ENCODE measurements at places on chromosomes 6 and 20. TPM values are rescaled to one million over a fixed set of nuclear protein-coding genes. Genes with fewer than 3 reads are reported as not detected.

Gene SLC44A4
- 5.9 TPM for total RNA-seq

Gene FAM209A
- 1.4 TPM for total RNA-seq

Gene SNAP91
- total RNA-seq: 1.6 TPM

Gene CAGE1
- not detected for total RNA-seq

Gene BPI
- 23.6 TPM for total RNA-seq

Gene MUC21
- total RNA-seq: not detected

Gene BCAS1
- not detected for total RNA-seq

Gene DSN1
- total RNA-seq: 10.5 TPM

Gene FAM110A
- total RNA-seq: 25.1 TPM

DNA sequence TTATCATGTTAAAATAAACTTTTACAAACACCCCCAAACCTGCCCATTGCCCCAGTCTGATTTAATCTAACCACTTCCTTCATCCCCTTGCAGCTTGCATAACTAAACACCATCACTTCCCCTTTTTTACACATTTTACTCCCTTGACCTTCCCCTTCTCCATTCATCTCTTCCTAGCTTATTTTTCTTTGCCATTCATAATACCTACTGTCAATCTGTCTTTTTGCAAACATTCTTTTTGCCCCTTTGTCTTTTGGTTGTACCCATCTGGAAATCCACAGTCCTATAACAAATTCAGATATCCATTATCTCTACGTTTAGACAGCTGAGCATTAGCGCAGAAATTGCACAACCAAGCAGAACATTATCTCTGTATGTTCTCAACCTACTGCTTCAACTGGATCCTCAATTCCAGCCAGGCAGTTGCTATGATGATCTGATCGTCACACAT lies 51.2 kb downstream of the C6orf52 start:
- no peak for DNase-seq

- no peak for DNase-seq
Observed at GRCh38 chr6:121434037-121434770, 1.2 kb upstream of the GJA1 start.

DNA sequence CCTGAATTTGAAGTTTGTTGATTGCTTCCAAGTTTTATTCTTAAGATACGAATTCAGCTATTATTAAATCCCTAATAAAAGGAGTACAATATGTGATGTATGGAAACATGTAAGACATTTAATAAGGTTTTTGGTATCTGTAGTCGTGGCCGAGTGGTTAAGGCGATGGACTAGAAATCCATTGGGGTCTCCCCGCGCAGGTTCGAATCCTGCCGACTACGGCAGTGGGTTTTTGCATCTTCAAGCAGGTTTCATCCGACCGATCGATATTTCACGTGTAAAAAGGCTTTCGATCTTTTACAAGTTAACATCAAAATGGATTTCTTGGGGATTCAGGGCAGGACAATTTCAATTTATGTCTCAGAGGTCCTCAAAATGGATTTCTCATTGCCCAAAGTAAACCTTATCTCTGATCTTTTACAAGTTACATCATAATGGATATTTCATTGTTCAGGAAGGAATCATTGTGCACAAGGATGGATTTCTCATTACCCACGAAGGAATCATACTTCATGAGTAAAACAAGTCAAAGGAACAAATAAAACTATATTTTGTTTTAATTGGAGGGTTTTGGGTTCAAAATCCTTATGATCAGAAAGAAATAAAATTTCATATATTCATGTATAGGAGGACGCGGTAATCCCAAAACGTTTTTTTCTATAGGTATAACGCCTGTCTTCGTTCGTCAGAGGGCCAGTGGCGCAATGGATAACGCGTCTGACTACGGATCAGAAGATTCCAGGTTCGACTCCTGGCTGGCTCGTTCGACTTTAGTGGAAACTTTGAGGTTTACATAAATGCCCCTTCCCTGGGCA lies 37.3 kb upstream of the BTN3A2 start:
- DNase-seq: no peak

DNA sequence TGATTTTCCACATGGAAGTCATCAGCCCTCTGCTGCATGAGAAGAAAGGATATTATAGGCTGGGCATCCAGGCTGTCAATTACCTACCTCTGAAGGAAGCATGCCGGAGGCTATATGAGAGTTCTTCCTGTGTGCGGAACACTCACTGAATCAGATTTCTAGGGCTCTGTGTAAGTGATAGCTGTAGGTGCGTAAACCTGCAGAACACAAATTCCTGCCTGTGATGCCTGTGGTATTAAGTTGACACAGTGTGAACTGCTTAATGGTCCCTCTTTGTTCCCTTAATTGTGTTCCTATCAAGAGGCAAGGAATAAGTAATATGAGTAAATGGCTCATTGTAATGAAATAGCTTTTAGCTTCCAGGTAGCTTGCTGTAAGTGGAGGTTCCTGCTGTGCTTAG lies 103.3 kb downstream of the ANKS1A start:
- DNase-seq: no peak

DNA sequence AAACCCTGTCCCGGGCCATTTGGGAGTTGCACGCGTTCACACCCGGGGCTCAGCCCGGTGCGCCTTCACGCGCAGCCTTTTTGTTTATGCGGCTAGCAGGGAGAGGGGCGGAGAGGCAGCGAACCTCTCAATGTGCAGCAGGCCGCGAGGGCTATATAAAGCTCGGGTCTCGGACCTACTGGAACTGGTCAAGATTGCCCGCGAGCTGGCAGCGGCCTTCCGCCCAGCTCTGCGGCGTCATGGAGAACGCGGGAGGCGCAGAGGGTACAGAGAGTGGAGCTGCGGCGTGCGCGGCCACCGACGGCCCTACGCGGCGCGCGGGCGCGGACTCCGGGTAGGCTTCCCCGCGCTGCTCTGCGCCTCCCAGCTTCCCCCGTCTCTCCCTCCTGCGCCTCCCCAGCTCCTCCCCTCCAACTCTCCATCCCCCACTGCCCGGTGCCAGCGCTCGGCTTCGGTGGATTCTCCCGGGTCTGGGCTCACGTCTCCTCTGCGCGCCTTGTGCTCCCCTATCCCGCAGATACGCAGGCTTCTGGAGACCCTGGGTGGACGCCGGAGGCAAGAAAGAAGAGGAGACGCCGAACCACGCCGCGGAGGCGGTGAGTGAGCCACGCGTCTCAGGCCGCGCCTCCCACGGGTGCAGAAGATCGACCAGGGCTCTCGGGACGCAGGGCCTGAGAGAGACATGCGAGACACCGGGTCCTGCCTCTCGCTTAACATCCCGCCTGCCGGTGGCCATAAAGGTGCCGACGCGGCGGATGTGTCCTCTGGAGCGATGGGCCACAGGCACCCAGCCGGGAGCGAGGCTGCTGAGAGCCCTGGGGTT lies at the start of gene RIPPLY2:
RIPPLY2 (plus strand) TSS at position 183 of the 823 bp plus-strand sequence; CDS start at position 240, 57 bp downstream.
- peak; percentile 71 for DNase-seq

- no peak for DNase-seq
Observed at GRCh38 chr6:114588726-114589125, 245.9 kb upstream of the HS3ST5 start.

DNA sequence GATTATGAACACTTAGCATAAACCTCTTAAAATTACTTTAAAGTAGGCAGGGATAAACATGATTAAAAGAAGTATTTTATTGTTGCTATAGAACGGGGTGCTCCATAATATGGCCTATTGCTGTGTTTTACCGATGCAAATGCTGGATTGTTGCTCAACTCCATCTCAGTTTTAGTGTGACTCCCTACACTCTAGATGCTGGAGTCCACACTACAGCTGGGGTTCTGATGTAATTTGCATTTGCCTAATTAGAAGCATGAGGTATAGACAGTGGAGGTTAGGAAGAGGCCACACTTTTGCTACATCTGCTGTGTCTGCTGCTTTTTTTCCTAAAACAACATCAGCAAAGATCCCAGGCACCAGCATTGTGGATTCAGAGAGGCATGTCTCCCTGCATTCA lies 6.7 kb upstream of the HMGN3 start:
- DNase-seq: no peak

DNA sequence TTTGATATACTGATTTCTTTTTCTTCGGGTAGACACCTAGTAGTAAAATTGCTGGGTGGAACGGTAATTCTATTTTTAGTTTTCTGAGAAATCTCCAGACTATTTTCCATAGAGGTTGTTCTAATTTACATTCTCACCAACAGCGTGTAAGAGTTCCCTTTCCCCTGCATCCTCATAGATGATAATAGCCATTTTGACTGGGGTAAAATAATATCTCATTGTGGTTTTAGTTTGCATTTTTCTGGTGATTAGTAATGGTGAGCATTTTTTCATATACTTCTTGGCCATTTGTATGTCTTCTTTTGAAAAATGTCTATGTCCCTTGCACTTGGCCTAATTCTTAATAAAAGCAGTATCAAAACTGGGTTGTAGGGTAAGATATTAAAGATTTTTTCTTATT lies 148.9 kb upstream of the SIM1 start:
- DNase-seq: no peak

GRCh38 chr20:14879020-14879697 lies 541.7 kb upstream of the FLRT3 start:
- no peak for DNase-seq

DNA sequence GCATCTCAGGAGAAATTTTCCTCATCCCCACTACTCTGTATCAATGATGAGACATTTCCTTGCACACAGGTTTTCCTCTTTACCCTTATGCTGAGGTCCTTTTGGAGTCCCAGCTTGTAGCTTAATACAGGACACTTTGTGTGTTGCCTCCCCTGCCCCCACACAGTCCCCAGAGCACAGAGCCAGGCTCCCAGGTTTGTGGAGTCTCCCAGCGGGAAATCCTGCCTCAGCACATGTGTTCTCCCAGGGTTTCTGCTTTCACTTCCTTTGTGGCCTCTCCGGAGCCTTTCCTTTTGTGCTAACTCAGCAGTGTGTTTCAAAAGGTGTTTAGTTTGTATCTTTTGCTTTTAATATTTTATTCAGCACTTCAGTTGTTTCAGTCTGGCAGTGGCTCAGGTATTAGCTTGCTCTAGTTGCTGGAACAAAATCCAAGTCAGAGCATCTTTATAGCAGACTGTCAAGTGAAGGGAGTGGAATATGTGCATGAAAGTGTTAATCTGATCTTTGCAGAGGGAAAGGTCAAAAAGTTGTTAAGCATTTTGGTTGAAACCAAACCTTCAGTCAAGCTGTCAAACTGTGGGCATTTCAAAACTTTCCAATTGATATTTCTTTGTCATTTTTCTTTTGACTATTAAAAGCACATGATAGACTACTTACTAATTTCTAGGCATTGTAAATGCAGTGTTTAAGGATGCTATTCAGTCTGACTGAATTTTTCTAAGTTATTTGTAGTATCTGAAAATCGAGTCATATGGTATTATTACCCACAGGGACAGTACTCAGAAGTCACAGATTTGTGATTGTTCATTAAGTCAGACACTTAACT lies 8.6 kb downstream of the SNX9 start:
- DNase-seq: no peak

- DNase-seq: no peak
Observed at GRCh38 chr6:144485531-144485930, 200.4 kb downstream of the UTRN start.

- no peak for DNase-seq
Observed at GRCh38 chr6:15708231-15708630, 45.4 kb upstream of the DTNBP1 start.

GRCh38 chr20:62658593-62659178 lies 16.4 kb downstream of the SLCO4A1 start:
- DNase-seq: no peak

DNA sequence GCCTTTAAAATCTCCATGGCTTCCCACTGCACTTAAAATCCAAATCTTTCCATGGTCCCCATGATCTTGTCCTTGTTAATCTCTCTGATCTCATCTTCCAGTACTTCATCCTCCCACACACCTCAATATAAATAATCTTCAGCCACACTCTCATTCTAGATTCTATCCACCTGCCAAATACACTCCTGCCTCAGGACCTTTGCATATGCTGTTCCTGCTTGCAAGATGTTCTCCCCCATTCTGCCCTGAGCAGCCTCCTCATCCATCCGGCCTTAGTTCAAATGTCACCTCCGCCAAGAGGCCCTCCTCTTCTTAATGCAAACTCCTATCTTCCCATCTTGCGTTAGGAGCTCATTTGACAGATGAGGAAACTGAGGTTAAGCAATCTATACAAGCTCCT lies 77.4 kb downstream of the PREX1 start:
- DNase-seq: no peak

DNA sequence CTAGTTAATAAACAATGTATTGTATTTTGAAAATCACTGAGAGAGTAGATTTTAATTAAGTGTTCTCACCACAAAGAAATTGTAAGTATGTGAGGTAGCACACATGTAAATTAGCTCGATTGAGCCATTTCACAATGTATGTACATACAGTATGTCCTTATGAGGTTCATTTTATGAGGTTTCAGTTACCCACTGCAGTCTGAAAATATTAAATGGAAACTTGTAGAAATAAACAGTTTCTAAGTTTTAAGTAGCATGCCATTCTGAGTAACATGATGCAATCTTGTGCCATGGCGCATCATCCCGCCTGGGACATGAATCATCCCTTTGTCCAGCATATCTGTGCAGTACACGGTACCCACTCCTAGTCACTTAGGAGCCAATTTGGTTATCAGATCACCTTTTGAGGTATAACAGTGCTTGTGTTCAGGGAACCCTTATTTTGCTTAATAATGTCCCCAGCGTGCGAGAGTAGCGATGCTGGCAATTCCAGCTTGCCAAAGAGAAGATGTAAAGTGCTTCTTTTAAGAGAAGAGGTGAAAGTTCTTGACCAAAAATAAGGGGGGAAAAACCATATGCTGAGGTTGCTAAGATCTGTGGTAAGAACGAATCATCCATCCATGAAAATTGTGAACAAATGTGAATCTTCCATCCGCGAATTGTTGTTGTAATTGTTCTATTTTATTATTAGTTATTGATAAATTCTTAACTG lies 64.7 kb downstream of the KCNS1 start:
- no peak for DNase-seq

- peak; percentile 91 for DNase-seq
Observed at GRCh38 chr6:31586599-31587281, 663 bp downstream of the LST1 start.

- DNase-seq: no peak
Observed at GRCh38 chr20:58102744-58103516, 125.5 kb downstream of the ANKRD60 start.

GRCh38 chr6:12459945-12460661 lies 169.9 kb downstream of the EDN1 start:
- DNase-seq: no peak

Measured in spleen (tissue), 13 donors.